ENCODE measurements at places on chromosomes 13 and 19.

GRCh38 chr19:17325881-17326594, 8.6 kb downstream of the ANO8 start:
- no peak for DNase-seq

GRCh38 chr19:45645631-45646344, 6.6 kb upstream of the EML2 start:
- peak; percentile 94 for DNase-seq

DNA sequence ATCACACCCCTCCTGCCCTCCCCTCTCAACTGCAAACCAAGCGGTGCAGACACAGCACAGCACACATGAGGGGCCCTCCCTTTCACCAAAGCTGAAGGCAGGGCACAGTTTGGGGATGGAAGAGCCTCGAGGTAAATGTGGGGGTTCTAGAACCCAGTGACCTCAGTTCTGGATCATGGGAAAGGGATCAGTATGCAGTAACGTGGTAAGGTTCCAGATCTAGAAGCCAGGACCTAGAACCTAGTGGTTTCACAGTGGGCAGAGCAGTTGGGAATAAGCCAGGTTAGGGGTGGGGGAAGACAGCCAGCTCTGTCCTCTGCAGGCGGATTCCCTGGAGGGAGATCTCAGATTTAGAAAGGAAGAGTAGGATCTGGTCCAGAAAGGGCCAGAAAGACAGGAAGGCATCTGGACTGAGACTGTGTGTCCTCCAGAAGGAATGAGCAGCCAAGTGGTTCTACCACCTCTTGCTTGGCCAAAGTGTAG, 3.1 kb downstream of the FTL start:
- DNase-seq: no peak

- DNase-seq: no peak
Observed at GRCh38 chr19:29943615-29944014, 1.6 kb downstream of the URI1 start.

DNA sequence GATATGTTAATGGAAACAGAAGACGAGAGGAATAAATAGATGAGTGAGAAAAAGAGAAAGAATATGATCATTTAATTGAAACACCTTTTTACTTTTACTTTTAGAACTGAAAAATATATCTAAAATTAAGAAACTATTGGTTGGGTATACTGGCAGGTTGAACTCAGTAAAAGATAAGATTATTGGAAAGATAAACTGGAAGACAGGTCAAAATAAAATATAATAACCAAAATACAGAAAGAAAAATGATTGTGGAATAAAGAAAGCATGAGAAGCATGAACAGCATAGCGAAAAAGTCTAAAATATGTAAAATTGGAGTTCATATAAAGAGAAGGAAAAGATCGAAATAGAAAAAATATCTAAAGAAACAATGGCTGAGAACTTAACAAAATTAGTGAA, 242.2 kb upstream of the MIR17HG start:
- DNase-seq: no peak

GRCh38 chr19:4878491-4878968, 11.1 kb upstream of the PLIN3 start:
- DNase-seq: peak; percentile 31

DNA sequence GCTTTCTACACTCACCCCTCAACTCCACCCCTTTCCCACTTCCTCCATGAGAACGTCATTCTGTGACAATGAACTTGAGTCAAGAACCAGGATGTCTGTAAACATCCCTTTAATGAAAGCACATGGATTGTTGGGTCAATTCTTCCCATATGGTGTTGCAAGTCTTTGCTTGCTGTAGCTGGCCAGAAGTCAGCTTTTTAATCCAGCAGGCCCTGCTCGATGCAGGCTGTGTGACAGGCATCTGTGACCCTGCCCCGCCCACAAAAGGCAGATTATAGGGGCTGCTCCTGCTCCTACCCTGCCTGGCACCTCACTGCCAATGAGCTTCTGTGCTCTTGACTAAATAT, 78.0 kb downstream of the STARD13 start:
- no peak for DNase-seq

DNA sequence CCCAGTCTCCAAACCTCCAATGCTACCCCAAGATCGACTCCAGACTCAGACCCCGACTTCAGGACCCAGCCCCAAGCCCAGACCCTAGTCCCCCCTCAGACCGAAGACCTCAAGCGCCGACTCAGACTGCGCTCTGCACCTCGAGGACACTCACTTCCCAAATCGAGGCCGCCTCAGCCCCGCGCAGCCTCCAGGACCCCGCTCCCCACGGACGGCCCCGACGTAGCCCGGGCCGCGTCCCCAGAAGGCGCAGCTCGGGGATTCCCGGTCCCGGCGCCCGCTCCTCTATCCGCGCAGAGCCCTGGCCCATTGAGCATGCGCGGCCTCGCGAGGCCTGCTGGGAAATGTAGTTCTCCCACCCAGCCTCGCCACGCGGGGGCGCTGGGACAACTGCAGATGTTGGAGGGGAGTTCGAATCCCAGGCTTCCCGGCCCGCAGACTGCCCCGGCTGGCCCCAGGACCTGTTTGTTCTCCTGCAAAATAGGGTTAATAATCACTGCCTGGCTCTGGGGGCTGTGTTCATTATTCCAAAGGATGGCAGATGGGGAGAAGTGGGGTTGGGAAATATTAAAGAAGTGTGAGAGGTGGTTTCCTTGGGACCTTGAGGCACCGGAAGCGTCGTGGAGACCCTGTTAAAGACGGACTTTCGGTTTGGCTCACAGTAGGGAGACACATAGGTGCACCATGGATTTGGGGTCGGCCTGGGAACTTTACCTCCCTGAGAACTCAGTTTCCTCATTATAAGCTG, at the start of gene APBA3:
TSS of gene APBA3 (minus strand) at position 311 of the 748 bp plus-strand sequence. CDS start 1,428 bp downstream, outside the sequence.
- peak; percentile 94 for DNase-seq

GRCh38 chr19:33778089-33778791, 18.4 kb upstream of the KCTD15 start:
- peak; percentile 82 for DNase-seq

GRCh38 chr13:44368599-44369368, 4.8 kb upstream of the SERP2 start:
- DNase-seq: no peak

DNA sequence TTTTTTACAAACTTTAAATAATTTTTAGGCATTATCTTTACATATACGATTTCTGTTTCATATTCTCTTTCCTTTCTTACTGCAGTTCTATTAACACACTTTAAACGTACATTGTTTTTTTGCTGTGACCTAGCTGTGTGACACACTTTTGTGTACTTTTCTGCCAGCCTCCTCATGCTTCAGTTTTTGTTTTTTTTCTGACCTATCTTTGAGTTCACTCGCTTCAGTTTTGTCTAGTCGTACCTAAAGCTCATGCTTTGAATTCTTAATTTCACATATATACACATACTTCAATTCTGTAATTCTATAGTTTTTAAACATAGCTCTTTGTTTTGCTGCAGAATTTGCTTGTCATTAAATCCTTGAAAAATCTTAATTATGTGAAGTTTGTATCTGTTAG, 150.4 kb downstream of the PDS5B start:
- DNase-seq: no peak

- DNase-seq: no peak
Observed at GRCh38 chr19:9952276-9952675, 16.0 kb upstream of the OLFM2 start.

DNA sequence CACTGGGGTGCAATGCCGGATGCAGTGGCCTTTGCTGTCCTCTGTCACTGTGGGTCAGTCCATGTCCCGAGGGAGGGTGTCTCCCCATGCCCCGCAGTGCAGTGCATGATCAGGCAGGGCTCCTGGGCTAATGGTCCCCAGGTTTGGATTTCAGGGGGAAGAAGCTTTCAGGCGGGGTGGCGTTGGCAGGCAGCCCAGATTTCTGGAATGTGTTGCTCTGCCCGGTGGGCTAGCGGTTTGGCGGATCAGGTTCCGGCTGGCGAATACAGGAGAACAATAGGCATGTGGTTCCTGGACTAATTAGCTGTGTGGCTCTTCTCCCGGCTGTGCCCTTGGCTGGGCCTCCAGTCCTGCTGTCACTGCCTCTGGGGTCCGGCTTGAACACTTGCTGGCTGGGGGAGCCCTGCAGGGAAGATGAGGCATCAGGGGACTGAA, 141.3 kb downstream of the FGF9 start:
- no peak for DNase-seq

DNA sequence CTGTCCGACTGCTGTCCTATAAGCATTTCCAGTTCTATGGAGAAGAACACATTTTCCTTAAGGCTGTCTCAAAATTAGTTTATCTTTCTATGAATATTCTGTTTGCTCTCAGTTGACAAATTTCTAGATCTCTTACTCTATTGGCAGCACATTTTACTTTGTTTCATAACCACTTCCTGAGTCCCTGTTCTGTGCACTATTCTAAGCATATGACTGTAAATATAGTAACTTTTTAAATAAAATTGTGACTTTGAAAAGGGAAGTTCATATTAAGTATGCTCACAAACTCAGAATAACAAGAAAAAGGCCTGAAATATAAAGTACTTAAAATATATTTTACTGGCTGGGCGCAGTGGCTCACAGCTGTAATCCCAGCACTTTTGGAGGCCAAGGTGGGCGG, 56.5 kb upstream of the HTR2A start:
- no peak for DNase-seq

GRCh38 chr13:35614666-35615065, 138.2 kb upstream of the MAB21L1 start:
- DNase-seq: no peak

DNA sequence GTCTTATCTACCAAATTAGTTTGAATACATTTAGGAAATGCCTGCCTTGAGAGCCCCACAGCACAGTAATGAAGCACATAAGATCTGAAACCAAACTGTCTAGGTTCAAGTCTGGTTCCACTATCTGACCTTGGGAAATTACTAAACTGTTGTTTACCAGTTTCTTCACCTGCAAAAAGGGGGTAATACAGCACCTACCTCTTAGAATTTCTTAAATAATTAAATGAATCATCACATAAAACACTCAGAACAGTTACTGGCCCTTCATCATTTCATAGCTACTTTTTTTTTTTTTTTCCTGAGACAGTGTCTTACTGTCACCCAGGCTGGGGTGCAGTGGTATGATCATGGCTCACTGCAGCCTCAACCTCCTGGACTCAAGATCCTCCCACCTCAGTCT, 59.6 kb downstream of the USP12 start:
- DNase-seq: no peak

DNA sequence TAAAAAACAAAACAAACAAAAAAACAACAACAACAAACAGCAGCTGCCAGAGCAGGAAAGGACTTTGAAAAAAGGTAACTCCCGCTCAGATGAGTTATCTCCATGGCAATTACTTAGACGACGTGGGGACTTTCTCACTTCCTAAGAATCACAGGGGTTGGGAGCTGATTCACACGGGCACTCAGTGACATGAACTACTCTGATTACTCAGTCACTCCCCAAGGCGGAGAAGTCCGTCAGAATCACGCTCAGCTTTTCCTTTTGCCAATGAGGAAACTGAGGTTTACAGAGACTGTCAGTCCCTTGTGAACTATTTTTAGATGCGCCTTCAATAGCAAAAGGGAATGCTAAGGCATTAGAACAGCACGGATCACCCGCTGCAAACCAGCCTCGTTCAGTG, 32.3 kb upstream of the MATK start:
- DNase-seq: no peak

- DNase-seq: peak; percentile 76
Observed at GRCh38 chr19:48308631-48309586, 16.4 kb upstream of the EMP3 start.

GRCh38 chr19:35783469-35784434, 8.4 kb downstream of the ARHGAP33 start:
- DNase-seq: peak; percentile 76

DNA sequence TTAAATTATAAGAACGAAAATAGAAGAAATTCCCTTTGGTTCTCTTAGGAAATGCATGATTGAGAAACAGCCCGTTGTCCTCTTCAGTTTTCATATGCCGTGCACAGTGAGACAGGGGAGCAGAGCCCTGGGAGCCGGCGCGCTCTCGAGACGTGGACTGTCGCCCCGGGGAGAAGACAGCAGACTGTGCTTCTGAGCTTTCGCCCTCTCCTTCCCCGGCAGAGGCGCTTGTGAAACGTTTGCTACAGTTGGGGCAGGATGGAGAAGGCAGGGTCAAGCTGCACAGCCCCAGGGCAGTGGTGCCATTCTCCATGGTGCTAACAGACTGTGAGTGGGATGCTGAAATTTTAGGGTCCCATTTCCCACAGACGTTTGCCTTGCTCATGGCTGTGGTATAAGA, 192.2 kb upstream of the KL start:
- DNase-seq: no peak

- no peak for DNase-seq
Observed at GRCh38 chr19:49496574-49497008, 357 bp downstream of the RPS11 start.

GRCh38 chr13:59247171-59247570, 916.6 kb downstream of the DIAPH3 start:
- no peak for DNase-seq

- no peak for DNase-seq
Observed at GRCh38 chr19:52020506-52020905, 7.7 kb downstream of the ZNF614 start.

DNA sequence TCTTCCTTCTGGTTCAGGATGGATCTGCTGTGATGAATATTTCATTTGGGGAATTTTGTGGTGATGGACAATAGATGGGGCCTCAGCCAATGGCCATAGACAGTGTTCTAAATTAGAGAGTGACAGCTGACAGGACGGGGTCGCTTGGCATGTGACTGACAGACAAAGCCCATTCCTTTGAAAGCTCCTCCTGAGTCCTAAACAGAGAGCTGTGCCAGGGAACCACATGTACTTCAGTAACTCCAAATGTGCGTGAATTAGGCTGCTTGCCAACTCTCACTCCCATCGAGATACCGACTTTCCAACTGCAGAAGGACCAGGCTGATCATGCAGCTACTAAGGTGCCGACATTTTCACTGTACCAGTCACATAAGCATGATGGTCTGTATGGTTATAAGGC, 187.7 kb downstream of the SHISA2 start:
- no peak for DNase-seq

- DNase-seq: no peak
Observed at GRCh38 chr19:16016226-16017137, 59.8 kb upstream of the TPM4 start.

- DNase-seq: no peak
Observed at GRCh38 chr13:20993211-20993610, 68.2 kb downstream of the LATS2 start.

- no peak for DNase-seq
Observed at GRCh38 chr13:57925250-57925649, 293.7 kb downstream of the PCDH17 start.

DNA sequence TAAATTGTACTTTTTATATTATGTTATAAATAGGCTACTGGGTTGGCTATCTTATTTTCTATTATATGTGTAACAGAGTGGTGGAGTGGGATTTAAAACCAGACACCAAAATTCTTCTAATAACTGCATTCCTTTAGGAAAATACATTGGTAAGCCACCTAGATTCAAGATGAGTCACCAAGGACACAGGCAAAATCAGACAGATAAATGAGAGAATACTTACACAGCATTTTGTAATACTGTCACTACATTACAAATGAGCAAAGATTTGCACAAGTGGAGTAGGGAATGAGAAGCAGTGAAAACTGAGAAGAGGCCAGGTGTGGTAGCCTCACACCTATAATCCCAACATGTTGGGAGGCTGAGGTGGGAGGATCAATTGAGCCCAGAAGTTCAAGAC, 6.2 kb upstream of the SPART start:
- no peak for DNase-seq
